ENCODE measurements at places on chromosomes 16 and 17.

DNA sequence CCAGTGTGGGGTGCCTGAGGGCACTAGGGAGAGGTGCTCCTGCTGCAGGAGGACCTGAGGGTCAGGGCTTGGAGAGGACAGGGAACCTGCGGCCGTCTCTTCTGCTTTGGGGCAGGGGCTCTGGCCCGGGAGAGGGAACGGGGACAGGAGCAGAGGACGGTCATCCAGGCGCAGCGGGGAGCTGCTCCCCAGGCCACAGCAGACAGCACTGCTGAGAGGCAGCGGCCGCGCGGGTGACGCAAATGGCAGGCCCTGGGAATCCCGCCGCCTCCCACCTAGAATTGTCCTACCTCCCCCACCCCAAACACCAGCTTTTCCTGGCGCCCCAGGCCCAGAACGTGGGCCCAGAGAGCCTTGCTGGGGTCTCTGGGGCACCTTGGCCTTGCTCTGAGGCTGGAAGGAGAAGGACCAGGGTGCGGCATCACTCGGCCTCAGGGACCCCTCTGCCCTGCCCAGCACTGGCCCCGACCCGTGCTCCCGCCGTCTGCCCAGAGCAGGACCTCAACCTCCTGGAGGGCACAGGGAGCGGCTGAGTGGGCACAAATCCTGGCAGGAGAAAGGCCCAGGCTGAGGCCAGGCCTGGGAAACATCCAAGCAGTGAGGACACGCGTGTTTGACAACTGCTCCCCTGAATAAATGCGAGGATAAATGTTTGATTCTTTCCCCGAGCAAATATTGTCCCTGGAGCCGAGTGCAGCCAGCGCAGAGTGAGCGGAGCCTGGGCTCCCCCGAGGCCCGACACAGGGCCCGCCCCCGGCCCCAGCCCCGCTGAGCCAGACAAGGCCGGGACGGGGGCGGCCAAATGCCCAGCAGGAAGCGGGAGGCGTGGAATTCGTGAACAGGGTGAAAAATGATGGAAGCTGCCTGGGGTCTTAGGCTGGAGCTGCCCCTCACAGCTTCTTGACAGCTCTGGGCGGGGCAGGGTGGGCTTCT is 8.5 kb downstream of the SSTR5 start:
- DNase-seq = no peak

DNA sequence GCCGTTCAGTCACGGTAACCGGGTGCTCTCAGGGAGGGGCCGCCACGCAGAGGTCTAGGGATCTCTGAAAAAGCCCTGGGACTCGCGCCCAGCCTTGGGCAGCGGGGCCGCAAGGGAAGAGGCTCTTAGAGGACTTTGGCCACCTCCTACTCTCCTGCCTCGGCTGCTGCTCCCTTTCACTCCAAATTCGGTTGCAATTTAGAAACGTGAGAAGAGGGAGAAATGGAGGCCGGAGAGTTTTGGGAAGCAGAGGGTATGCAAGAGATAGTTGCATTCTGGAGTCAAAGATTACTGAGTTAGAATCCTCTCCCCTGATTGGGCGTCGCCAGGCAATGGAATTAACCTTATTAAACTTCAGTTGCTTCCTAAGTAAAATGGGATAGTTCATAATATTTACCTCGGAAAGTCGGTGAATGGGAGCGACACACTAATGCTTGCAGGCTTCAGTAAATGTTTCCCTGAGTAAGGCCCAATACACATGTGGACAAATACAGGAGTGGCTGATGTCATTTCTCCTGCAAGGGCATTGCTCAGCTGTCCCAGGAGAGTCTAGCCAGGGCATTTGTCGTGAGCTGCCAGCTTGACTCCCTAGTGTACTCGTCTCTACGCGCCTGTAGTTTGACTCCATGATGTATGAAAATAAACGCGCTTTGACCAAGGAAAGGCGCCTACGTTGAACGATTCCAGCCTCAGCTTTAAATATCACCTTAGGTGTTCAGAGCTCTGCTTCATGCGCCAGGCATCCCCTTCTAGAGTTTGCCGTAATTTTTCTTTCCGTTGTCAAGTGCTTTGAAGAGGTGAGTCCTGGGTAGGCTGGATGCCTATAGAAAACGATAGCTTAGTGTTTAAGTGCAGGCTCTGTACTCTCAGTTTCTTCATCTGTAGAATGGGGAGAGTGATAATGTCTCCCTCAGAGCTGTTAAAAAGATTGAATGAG is 667 bp downstream of the OGFOD1 start:
- peak; percentile 9 for DNase-seq

- peak; percentile 27 for DNase-seq
Measured at GRCh38 chr16:53022374-53022773, 30.3 kb downstream of the CHD9NB start.

GRCh38 chr17:69375229-69375628 is 39.3 kb upstream of the MAP2K6 start:
- no peak for DNase-seq

- peak; percentile 91 for DNase-seq
Measured at GRCh38 chr16:56609463-56609921, 1.1 kb downstream of the MT2A start.

- no peak for DNase-seq
Measured at GRCh38 chr17:44555099-44555498, 2.2 kb upstream of the FZD2 start.

- no peak for DNase-seq
Measured at GRCh38 chr17:79982986-79983385, 52.7 kb downstream of the TBC1D16 start.

- no peak for DNase-seq
Measured at GRCh38 chr17:75765981-75766380, 989 bp upstream of the GALK1 start.

GRCh38 chr17:4948931-4949320 is 596 bp upstream of the PFN1 start:
- peak; percentile 78 for DNase-seq

- no peak for DNase-seq
Measured at GRCh38 chr16:16857603-16858283, 478.8 kb downstream of the NPIPA7 start.

- no peak for DNase-seq
Measured at GRCh38 chr17:6239241-6239798, 169.1 kb downstream of the WSCD1 start.

- no peak for DNase-seq
Measured at GRCh38 chr17:10585529-10585928, 36.1 kb upstream of the MYH2 start.

- no peak for DNase-seq
Measured at GRCh38 chr16:30721606-30722005, 22.6 kb downstream of the SRCAP start.

GRCh38 chr16:89880477-89881367 is 7.3 kb downstream of the TCF25 start:
- no peak for DNase-seq

GRCh38 chr17:74584292-74585060 is 7.6 kb downstream of the CD300LD start:
- no peak for DNase-seq

- no peak for DNase-seq
Measured at GRCh38 chr16:22031483-22032083, 23.7 kb downstream of the MOSMO start.

GRCh38 chr16:85505794-85506634 is 107.1 kb upstream of the GSE1 start:
- DNase-seq = no peak

- no peak for DNase-seq
Measured at GRCh38 chr16:66581246-66581952, 2.1 kb downstream of the CMTM2 start.

DNA sequence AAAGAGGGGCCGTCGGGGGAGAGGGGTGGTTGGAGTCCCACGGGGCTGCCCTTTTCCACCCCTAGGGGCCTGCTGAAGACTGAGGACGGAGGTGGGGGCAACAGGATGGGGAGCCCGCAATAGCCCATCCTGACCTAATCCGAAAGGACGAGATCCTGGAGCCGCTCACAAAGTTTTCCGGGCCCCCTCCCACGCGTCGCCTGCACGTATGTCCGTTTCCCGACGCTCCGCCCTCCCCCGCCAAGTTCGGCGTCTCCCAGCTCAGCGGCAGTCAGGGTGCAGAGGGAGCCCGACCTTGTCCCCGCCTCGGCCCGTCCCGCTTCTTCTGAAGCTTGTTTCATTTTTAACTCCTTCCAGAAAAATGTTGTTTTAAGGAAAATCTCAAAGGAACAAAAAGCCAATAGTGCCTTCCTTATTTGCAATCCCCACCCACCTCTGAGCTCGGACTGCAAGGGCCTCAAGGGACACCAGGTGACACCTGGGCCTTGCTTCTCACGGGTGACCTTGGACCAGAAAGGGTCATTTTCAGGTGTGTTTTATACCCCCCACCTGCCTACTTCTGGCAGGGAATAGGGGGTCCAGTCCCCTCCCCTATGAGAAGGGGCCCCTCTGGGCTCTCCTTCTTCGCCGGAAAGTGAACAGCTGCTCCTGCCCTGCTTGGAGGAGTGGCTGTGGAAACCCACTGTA is 3.4 kb upstream of the ZNF423 start:
- DNase-seq = peak; percentile 12

GRCh38 chr17:29143894-29144293 is 36.3 kb downstream of the MYO18A start:
- DNase-seq = no peak

DNA sequence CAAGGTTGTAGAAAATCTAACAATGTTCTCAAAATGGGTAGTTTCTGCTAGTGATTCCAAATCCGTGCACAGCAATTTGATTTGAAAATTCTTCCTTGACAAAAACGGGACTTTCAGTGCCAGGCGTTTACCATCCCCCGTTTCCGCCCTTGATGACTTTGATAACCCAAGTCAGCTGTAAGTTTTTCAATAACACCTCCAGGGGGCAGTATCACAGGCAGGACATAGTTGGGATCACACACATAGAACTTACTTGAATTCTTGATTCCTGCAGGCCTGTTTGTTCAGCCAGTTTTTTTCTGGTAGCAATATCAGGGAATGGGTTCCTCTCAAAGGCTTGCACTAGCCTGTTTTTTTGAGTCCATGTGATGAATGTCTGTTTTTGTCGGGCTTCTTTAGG is 5.6 kb downstream of the DUXB start:
- DNase-seq = no peak

DNA sequence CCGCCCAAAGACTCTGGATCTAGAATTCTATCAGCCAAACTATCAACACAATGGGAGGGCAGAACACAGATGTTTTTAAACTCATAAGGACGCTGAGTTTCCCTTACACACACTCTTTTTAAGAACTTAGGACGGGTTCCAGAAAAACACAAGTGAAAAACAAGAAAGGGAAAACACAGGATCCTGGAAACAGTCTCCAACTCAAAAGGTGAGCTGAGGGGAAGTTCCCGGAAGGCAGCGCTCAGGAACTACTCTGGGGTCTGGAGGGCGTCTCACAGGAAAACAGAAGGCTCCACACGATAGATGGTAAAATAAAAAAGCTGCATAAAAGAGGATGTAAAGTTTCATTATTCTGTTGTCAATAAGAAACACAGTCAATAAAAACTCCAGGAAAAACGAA is 80.2 kb upstream of the DOC2B start:
- DNase-seq = no peak

DNA sequence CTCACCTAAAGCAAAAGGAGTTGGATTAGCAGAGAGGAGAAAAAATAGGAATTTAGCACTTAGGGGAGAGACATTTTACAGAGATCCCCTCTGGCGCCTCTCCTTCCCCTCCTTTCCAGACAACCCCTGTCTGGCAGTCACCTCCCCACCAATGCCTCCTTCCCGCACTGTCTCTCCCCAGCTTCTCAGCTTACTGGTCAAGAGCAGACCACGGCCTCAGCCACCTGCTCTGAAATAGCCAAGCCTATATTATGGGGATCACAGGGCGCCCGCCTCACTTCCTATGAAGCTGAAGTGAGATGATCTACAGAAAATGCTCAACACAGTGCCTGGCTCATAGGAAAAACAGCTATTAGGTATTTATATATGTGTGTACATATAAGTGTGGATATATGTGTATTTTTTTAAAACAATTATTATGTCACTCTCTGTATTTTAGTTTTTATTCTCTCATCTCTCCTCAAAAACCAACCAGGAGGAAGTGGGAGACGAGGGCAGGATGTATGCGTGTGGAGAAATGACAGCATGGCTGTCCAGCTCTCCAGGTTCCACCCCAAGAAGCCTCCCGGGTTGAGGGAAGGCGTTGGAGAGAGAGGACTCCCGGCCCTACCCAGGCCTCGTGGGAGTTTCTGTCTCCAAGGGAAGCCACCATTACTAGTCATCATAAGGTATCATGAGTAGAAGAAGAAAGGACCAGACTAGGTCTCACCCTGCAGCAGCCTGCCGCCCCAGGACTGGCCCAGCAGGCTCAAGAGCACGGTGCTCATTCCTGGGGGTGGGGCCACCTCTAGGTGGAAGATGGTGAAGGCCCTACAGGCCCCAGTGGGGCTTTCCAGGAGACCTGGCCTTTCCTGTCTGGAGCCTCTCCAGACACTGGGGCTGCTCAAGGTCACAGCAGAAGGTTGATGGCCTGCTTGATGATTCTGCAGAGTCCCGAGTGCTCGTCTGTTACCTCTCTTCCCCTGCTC is 27.2 kb downstream of the MAP3K14 start:
- DNase-seq = no peak

DNA sequence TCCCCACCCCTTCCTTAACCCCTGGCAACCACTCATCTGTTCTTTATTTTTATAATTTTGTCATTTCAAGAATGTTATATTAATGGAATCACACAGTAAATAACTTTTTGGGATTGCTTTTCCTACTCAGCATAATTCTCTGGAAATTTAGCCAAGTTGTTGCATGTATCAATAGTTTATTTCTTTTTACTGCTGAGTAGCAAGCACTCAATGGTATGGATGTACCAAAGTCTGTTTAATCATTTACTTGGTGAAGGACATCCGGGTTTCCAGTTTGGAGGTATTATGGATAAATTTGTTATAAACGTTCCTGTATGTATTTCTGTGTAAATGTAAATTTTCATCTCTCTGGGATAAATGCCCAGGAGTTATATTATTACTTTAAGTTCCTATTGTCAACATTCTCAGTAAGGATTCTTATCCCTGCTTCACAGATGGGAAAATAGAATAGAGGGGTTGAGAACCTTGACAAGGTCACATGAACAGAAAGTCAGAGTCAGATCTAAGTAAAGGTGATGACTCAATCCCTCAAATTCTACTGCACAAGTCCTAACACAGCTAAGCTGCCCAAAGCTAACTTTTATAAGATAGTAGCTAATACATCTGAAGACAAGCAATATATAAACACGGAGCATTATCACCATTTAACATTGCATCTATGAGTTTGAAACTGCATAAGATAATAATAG is 62.4 kb upstream of the MTMR4 start:
- no peak for DNase-seq

DNA sequence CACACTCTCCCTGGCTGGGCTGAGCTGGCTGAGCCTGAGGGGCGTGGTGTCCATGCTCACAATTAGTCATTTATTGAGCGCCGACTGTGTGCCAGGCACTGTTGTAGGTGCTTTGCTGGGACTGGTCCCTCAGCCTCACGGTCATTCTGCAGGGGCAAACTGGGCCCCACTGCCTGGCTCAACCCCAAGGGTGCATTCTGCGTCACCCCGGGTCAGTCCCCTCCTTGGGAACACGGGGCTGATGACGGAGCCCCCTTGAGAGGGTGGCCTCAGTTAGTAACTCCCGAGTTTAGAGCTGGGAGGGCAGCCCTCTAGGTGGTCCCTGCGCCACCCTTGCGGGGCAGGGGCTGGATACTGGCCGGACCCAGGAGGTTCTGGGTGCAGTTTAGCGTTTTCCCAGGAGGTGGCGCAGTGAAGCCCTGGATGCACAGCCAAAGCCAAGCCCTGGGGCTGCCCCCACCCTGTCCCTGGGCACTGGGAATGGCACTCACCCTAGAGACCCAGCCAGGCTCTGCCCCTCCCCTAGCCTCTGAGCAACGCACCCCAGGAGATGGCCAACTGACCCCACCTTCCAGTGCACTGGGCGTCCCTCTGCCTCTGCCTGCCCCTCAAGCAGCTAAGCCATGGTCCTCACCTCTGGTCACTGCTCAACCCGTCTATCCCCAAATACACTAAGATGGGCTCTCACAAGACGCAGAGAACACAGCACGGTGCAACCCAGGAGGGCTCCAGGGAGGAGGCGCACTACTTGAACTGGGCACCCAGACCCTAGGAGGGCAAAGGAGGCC is 243.2 kb upstream of the GSE1 start:
- peak; percentile 69 for DNase-seq

All from activated naive CD4-positive, alpha-beta T cell treated with anti-CD3 and anti-CD28 coated beads for 36 hours (primary cell).